ENCODE measurements at places on chromosomes 13 and 19. TPM values are rescaled to one million over a fixed set of nuclear protein-coding genes. Genes with fewer than 3 reads are reported as not detected.

Gene ZNF211
- 51.3 TPM for total RNA-seq

Gene ADAMTSL5
- total RNA-seq: not detected

Gene PTGIR
- total RNA-seq: not detected

Gene RNF17
- 2.2 TPM for total RNA-seq

Gene CYP4F11
- total RNA-seq: 0.63 TPM

Gene ZFP14
- 44.4 TPM for total RNA-seq

Gene MYO1F
- total RNA-seq: 1.6 TPM

Gene ZNF524
- total RNA-seq: 4.7 TPM

Gene SIGLEC12
- not detected for total RNA-seq

Gene PCDH20
- total RNA-seq: 5.3 TPM

Gene ADGRE1
- total RNA-seq: not detected

Gene NLRP9
- total RNA-seq: not detected

Gene BLVRB
- 11.3 TPM for total RNA-seq

Gene CEACAM8
- total RNA-seq: not detected

Gene ZIK1
- total RNA-seq: 30.4 TPM

Gene SETDB2
- total RNA-seq: 14.7 TPM

Gene HIPK4
- 0.31 TPM for total RNA-seq

Gene ZNF792
- 29.1 TPM for total RNA-seq

Gene CEACAM20
- total RNA-seq: not detected

Gene ZNF444
- total RNA-seq: 13.5 TPM

Gene KCNK6
- total RNA-seq: 0.31 TPM

Gene CTXN1
- total RNA-seq: 38.5 TPM

Gene TEX29
- total RNA-seq: not detected

Gene KLK10
- not detected for total RNA-seq

Gene NOVA2
- 28.2 TPM for total RNA-seq

Gene ZNF780A
- 50.7 TPM for total RNA-seq

Gene SELENOV
- total RNA-seq: not detected

Gene SSC5D
- total RNA-seq: 0.63 TPM

Gene METTL21C
- total RNA-seq: not detected

Gene C13orf46
- total RNA-seq: 1.3 TPM
